Stimulated activated CD8-positive, alpha-beta memory T cell treated with anti-CD3 and anti-CD28 coated beads, Interleukin-4, amount 100 ng/mL, for 1 hour (primary cell): ENCODE measurements at places on chromosomes 1 and 21.
A peak's percentile ranks its signal among the peaks of the same experiment; 100 is the strongest.

GRCh38 chr1:207049974-207050391, 1.0 kb downstream of the YOD1 start:
- peak; percentile 16 for DNase-seq

GRCh38 chr1:227577500-227577899, 14.1 kb downstream of the ZNF678 start:
- no peak for DNase-seq

DNA sequence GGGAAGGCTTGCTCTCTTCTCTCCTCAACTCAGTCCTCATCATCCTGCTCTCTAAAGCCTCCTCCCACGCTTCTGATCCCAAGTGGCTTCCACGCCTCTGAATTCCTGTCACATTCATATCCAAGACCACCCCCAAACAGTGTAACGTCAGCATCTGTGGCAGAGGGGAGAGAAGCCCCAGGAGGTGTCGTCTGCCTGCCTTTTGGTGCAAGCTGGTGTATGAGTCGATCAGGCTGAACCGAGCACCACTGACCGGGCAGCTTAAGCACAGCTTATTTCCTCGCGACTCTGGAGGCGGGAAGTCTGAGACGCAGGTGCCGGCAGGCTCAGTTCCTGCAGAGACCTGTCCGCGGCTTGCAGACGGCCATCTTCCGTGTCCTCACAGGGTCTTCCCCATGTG, 123.8 kb upstream of the RAB4A start:
- no peak for DNase-seq

- DNase-seq, result no peak
Observed at GRCh38 chr1:33161061-33161681, 20.7 kb downstream of the TRIM62 start.

DNA sequence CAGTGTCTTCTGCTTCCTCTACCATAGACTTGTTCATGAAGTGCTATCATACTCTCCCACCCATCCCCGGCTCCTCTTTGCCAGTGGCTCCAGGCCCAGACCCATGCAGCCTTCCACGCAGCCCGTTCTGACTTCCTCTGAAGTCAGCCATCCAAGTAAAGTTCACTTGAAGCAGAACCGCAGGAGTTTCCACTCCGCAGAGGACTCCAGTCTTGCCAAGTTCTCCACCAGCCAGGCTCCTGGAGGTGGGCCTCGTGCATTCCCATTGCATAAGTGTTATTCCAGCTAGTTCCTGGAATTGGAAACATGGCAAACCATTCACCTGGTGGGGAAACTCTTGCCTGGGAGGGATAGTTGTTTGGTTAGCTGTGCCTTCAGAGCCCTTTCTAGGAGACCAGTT, 185.1 kb downstream of the PLPP3 start:
- DNase-seq, result no peak
